ENCODE measurements at places on chromosomes 7 and 10. TPM values are rescaled to one million over a fixed set of nuclear protein-coding genes. Genes with fewer than 3 reads are reported as not detected.

Gene ACHE
- total RNA-seq, result 2.6 TPM

Gene ZCCHC24
- total RNA-seq, result 4.0 TPM

Gene DOCK1
- total RNA-seq, result 25.8 TPM

Gene NEUROD6
- not detected for total RNA-seq

Gene NEBL
- 8.2 TPM for total RNA-seq

Gene LRRC4
- total RNA-seq, result not detected

Gene ANXA8L1
- 120 TPM for total RNA-seq

Gene AUTS2
- 4.6 TPM for total RNA-seq

Gene TAS2R41
- not detected for total RNA-seq

Gene PDIA4
- 171 TPM for total RNA-seq

Measured in A549 treated with ZK216348 at 1 μM for 4 hours (cell line).